ENCODE measurements at places on chromosomes 7 and 10.

GRCh38 chr10:54496852-54497251, 304.2 kb downstream of the PCDH15 start:
- DNase-seq: no peak

DNA sequence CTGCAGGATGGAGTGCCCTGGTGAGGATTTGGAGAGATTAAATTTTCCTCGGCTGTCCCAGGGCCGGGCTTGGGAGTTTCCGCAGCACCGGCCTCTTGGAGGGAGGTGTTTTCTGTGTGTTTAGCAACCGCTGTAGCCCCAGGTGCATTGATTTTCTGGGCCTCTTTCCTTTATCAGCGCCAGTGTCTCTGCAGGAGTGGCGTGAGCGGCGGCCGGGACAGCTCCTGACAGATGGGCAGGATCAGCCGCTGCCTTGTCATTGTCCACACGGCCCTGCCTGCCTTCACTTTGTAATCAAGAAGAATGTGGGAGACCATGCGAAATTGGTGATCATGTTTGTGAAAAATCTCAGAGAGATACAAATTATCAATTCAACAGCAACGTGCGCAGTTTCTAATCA, 32.4 kb downstream of the NKX6-2 start:
- DNase-seq: no peak

DNA sequence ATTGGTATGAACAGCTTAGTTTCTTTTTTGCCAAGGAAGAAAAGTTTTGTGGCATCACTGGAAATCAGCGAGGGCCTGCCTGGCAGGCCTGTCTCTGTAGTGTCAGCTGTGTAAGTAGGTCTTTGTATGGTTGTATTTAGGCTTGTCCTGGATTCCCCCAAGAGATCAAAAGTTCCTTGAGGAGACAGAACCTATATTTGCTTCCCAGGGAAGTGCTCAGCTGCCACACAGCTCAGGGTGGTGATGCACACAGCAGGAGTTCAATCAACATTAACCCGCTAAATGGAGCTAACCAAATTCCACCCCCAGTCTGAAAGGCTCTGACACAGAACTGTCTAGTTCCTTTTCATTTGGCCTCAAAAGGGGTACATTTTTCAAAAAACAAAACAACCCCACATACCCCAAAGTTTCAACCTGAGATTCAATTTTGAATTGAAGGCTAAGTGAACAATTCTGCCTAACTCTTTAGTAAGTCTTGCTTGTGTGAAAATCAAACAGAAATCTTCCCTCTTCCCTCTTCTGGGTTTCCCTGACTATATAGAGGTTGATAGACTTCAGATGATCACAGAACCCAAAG, 124.4 kb downstream of the CLEC2L start:
- DNase-seq: no peak

GRCh38 chr10:75450075-75450445, 18.6 kb downstream of the LRMDA start:
- no peak for DNase-seq

- DNase-seq: no peak
These were observed 980 bp downstream of the ADAM8 start for GRCh38 chr10:133275684-133276092.

DNA sequence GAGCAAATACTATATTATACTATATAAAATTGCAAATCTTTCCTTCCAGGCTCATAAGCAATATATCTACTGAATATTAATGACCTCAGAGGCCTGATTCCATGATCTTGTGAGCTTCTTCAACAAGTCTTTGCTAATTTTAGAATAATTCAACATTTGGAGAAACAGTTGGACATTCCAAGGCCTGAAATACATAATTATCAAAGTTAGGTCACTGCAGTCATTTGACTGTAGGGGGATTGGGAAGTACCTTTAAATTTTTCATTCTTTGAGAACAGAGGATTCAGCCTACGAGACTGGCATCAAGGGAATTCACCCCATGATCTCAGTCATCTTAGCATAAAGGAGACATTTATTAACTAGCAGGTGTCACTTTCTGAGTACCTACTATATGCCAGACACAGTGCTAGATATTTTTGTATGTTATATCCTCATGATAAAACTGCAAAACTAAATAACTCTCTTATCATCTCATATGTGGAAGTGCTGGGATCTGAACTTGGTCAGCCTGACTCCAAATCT, 85.4 kb downstream of the DOCK4 start:
- no peak for DNase-seq

DNA sequence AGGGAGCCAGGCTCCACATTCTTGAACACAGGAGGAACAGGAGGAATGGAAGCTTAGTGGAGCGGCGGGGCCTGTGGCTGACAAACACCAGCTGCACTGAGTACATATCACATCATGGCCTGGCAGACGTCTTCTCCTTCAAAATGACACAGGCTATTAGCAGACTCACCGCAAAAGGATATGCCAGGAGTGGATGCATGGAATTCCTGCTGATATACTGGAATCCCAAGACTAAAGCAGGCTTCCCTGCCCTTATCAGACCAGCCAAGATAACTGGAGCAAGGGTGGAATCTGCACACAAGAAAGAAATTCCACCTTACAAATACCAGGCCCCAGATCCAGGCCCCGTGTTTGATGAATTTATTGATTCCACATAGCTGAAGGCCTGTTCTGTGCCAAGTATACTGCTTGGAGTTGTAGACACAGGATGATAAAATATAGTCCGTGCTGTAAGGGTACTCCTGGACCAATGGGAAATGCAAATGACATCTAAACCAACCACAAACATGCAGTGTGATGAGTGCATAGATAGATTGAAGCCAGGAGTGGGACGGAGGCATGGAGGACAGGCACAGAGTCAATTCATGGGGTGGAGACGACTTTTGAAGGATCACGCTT, 480.5 kb upstream of the ZMIZ1 start:
- DNase-seq: no peak

Measured in activated gamma-delta T cell treated with anti-CD3 and anti-CD28 coated beads, Interleukin-2, amount 50 U/mL, for 16 hours (primary cell).